SK-N-DZ (cell line): ENCODE measurements at places on chromosomes 4 and X.

DNA sequence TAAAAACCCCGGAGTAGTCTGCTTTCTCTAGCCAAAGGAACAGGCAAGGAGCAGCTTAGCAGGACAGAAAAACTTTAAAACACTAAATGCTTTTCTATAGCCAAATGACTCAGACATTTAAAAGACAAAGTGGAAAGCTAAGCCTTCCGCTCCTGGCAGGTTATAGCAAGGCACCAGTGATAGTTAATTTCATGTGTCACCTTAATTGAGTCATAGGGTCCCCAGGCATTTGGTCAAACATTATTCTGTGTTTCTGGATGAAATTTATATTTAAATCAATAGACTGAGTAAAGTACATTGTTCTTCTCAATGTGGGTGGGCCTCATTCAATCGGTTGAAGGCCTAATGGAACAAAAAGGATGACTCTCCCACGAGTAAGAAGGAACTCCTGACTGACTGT lies 885.7 kb upstream of the ADGRL3 start:
- DNase-seq, result no peak

DNA sequence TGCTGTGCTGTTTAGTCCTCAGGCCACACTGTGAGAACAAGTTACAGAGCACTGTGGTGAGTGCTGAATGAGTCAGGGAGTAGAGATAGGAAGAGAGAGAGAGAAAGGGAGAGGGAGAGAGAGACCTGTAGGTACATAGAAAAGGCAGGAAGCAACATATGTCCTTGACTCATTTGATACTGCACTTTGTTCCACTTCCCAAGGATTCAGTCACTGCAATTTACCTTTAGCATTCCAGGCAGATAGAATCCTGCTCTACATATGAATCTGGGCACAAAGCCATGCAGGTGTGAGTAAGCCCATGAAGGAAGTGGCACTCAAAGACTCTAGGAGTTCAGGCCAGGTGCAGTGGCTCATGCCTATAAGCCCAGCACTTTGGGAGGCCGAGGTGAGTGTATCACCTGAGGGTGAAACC lies 1.0 kb upstream of the DAPP1 start:
- no peak for DNase-seq

- DNase-seq, result no peak
These were observed 108.8 kb downstream of the DDIT4L start for GRCh38 chr4:100081491-100081890.

DNA sequence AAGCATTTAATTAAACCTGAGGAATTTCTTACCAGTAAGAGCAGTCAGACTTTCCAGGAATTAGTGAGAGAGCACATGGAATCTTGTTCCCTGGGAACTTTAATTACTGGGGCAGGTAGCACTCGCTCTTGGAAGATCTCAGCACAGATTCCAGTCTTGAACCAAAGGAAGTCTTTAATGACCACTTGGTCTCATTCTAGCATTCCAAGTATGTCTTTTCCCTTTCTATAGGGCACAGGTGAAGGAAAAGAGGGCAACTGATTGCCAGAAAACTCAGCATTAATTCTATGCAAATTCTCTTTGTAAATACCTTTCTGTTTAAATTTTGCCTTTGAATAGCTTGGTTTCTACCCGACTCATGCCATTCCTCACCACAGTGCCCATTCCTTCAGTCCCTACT lies 236.6 kb downstream of the LDB2 start:
- DNase-seq, result no peak

DNA sequence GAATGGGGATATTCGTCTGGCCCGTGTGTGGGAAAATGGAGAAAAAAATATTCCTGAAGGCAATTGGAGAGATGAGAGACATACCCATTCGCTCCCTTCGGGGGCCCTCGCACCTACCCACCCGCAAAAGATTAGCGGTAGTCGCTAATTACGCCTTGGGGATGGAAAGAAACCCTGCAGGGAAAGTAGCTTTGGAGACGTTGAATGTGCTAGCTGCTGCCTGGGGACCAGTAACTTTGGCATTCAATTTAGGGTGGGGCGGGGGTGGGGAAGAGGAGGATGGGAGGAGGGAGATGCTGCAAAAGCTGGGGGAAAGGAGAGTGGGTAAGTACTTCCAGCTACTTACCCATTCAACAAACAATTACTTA lies 407 bp upstream of the ZC4H2 start:
- no peak for DNase-seq

- DNase-seq, result no peak
These were observed 14.6 kb downstream of the HMX1 start for GRCh38 chr4:8856835-8857621.

DNA sequence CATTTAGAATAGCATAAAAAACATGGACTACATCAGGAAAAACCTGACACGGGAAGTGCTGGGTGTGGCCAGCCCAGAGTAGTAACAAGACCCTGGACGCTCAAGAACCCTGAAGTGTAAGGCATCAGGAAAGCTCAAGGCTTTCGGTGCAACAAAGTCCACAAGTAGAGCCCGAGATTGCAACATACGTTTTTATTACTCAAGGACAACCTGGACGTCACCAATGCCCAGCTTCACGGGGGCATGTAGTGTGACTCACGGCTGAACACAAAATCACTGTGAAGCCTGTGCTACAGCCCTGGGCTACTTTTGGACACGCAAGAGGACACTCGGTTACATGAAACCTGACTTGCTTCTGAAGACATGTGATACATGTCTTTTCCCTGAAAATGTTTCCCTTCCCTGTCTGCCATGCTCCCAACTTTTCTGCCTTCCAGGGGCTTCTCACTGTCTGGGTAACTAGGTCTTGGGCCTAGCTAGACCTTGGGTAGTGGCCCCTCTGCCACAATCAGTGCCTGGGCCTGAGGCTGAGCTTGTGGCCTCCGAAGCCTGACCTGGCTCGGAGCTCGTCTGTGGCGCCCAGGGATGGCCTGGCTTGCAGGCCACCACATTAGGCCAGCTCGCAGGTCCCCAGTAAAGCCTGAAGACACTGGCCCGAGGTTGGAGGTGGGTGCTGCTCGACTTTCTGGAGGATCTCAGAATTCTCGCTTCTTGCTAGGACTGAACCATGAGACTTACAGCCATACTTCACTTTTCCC lies 9.2 kb downstream of the IRAK1 start:
- no peak for DNase-seq

- DNase-seq, result no peak
These were observed 17.8 kb downstream of the NKX6-1 start for GRCh38 chr4:84481077-84481859.

DNA sequence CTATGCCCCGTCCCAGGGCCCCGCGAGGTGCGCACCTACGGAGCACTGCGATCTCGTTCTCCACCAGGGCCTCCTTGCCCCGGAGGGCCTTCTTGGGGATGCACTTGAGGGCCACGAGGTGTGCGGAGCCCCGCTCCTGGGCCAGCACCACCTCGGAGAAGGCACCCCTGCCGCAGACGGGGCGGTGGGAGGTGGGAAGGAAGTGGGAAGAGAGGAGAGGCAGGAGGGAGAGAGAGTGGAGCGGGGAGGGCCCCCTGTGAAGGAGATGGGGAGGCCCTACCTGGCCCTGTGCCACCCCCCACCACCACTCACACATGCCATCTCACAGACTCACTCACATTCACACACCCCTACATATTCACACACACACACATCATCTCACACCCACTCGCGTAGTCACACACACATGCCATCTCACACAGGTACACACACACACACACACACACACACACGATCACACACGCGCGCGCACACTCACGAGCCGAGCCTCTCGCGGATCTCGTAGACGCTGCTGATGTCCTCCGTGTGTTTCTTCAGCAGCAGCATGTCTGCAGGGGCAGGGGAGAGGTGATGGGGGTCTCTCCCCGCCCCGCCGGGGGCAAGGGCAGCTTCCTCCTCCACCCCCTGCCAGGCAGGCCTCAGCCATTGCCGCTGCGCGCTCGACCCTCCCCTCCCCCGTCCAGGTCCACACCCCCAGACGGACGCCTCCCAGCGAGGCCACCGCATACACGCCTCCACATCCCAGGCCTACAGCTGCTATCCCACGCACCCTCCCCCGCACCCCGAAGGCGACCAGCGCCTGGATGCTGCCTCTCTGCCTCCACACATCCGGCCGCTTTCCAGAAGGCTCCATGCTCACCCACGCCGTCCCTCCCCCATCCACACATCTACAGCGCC lies 834 bp downstream of the PNCK start:
- DNase-seq, result no peak
